ENCODE measurements at places on chromosomes 3 and 15. TPM values are rescaled to one million over a fixed set of nuclear protein-coding genes. Genes with fewer than 3 reads are reported as not detected.
A peak's percentile ranks its signal among the peaks of the same experiment; 100 is the strongest.

DNA sequence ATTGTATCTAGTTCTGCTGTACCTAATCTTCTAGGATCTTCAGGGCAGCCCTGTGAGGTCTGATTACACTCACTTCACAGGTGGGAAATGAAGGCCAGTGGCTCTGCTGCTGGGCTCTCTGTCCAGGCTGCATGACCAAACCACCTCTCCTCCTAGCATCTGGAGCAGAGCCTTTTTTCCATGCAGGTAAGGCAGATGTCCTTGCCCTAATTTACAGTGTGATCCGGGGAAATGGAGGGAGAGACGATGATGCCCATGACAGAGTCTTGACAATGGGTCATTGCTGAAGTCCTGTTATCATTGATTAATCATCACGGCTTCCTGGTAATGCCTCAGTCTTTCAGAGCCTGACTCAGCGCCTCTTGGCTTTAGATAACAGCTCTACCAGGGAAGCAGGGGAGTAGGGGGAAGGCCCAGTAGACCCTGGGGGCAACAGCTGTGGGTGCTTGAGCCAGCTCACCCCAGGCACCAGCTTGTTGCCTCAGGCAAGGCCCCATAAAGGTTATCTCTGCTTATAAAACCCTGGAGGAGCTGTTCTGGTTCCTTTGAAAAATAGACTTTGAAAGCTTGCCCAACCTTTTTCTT lies 153.4 kb downstream of the GABRG3 start:
- DNase-seq: peak; percentile 59

GRCh38 chr3:105967117-105967516 lies 98.3 kb upstream of the CBLB start:
- peak; percentile 34 for DNase-seq

GRCh38 chr3:33380653-33381052 lies 59.6 kb downstream of the UBP1 start:
- DNase-seq: no peak

GRCh38 chr3:12954891-12955650 lies 113.7 kb upstream of the RPL32 start:
- peak; percentile 69 for DNase-seq

DNA sequence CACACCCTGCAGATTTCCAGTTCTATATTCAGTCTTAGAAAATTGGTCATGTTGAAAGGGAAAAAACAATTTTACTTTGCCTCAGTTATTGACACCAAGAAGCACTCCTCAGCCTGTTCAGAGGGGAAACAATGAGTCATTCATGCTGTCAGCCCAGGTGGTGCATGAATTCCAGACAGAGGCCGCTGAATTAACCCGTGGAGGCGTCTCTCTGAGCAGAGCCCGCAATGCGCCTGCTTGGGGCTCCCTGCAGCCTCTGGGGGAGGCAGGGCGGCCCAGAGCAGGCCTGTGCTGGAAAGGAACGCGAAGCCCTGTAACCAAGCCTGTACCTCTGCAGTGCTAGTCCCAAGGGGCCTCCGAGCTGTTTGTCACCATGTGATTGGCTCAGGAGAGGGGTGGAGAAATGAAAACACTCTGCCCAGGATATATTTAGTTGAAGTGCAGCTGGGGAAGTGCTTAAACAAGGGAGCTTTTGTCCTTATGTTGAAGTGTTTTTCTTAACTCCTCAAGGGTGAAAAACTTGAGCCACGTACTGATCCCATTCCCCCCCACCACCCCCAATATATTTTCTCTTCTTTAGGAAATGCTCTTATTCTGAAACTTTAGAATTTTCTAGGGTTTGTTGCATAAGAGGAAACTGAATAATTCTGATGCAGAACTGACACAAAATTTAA lies 68.3 kb upstream of the CHD2 start:
- DNase-seq: peak; percentile 98

GRCh38 chr15:78195735-78196201 lies 38.6 kb downstream of the ACSBG1 start:
- DNase-seq: peak; percentile 32

GRCh38 chr15:87681104-87681503 lies 575.4 kb downstream of the NTRK3 start:
- DNase-seq: no peak

- DNase-seq: no peak
Measured at GRCh38 chr3:113271594-113272384, 60.4 kb downstream of the BOC start.

The NTRK3 gene
- 24.1 TPM for total RNA-seq

GRCh38 chr3:5149306-5149880 lies 27.3 kb downstream of the ARL8B start:
- DNase-seq: no peak

The CFAP44 gene
- 10.1 TPM for total RNA-seq

The CAPN3 gene
- total RNA-seq: 5.5 TPM

The NUP210 gene
- total RNA-seq: 1.9 TPM

- DNase-seq: no peak
Measured at GRCh38 chr3:3080309-3080708, 29.9 kb downstream of the IL5RA start.

DNA sequence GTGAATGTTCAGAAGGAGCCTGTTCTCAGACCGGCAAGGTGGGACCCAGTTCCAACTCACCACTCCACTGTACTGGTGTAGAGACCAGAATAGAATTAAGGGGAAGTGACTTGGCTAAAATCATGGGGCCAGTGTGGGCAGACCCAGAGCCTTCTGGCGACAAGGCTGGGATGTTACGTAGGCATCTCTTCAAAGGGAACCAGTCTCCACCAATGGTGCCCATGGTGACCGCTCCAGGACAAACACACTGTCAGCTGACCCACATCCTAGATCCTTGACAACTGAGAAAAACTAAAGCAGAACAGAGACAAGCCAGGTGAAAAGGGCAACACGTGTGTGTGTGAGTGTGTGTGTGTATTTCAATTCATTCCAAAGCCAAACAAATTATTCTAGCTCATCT lies 321.7 kb upstream of the FRG2C start:
- no peak for DNase-seq

The UBAP1L gene
- 2.2 TPM for total RNA-seq

GRCh38 chr3:138809500-138810256 lies 25.1 kb downstream of the PIK3CB start:
- no peak for DNase-seq

- DNase-seq: no peak
Measured at GRCh38 chr3:187072102-187072501, 67.2 kb downstream of the RPL39L start.

The CMTM8 gene
- total RNA-seq: not detected

- DNase-seq: no peak
Measured at GRCh38 chr3:98032904-98033303, 2.2 kb downstream of the GABRR3 start.

- no peak for DNase-seq
Measured at GRCh38 chr15:89805241-89806209, 9.1 kb downstream of the ANPEP start.

GRCh38 chr3:42502429-42503250 lies at the start of gene VIPR1:
TSS of gene VIPR1 (plus strand) at chr3:42502643. CDS start at chr3:42502736, 93 bp downstream.
- DNase-seq: peak; percentile 59

DNA sequence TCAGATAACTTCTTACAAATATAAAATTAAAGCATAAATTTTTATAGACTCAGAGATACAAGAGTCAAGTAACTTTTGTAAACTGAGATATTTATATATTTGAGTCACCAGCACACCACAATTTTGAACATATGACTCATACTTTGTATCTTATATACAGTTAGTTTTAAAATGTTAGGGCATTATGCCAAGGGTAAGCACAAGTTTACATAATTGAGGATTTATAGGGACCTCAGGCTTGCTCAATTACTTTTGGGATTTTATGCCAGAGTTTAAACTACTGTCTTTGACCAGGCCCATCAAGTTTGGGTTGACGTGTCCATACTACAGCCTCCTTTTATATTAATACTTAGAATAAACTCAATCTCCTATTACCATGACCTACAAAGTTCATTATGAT lies 7.4 kb upstream of the FGF7 start:
- DNase-seq: peak; percentile 72

DNA sequence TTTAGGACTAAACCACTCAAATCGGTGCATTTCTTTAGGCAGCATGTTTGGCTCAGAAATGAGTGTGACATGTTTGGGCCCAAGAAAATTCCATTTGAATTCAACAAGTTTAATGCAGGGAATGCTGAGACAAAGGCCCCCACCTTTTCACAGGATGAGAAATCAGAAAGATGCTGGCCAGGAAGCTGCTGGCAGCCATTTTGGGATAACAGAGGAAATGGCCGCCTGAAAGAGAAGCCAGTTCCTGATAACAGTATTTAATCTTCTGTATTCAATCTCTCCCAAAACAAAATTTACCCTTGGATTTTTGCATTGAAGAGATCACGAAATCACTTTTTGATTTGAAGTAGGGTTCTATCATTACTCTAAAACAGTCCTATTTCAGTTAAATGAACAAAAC lies 350.9 kb downstream of the SLC9A9 start:
- no peak for DNase-seq

DNA sequence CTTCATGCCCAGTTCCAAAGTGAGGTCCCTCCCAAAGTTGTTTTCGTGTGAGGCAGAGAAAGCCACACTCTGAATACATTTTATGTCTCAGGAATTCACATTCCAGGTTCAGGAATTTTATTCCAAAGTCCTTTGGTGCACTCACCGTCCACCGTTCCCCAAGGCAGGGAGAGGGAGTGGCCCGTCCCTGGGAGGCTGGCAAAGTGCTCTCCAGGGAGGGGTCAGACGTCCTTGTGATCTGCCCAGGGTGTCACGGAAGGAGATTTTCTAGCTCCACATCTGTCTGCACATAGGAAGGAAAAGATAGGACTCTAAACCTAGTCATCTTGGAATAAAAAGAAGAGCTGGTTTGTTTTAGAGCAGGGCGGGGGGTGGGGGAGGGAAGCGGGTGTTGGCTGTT lies 47.9 kb downstream of the KLF13 start:
- no peak for DNase-seq

- DNase-seq: no peak
Measured at GRCh38 chr15:79538527-79538926, 106.4 kb downstream of the MINAR1 start.

DNA sequence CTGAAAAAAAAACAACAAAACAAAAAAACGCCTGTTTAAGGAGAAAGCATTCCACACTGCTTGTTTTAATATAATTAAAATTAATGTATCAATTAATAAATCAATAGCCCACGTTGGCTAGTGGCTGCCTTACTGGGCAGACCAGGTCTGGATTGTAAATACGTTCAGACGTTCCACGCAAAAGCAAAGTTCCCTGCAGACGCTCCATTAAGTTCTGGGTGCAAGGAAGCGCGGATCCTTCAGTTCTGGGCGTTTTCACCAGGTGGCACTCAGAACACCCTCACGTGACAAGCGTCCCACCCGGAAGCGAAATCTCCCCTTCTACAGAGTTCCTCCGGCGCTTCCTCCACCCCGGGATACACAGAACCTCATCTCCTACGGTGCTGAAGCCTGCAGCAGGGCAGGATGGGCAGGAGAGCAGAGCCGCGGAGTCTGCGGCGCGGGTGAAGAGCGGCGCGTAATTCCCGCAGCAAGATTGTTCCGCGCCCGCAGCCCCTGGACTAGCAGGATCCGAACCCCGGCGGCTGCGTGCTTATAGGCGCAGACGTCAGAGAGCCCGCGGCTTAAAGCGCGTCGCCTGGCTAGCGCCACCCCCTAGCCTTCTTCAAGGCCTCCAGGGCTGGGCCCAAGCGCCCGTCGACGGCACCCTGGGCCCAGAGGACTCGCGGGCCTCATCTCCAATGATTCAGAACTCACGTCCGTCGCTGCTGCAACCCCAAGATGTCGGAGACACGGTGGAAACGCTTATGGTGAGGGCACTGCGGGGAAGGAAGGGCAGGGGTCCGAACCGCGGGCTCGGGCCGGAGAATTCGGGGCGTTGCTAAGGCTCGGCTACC lies at the start of gene SLC25A38:
Gene SLC25A38 (plus strand): TSS at position 326 of the 836 bp plus-strand sequence. CDS start 355 bp downstream, at position 681.
- peak; percentile 89 for DNase-seq

DNA sequence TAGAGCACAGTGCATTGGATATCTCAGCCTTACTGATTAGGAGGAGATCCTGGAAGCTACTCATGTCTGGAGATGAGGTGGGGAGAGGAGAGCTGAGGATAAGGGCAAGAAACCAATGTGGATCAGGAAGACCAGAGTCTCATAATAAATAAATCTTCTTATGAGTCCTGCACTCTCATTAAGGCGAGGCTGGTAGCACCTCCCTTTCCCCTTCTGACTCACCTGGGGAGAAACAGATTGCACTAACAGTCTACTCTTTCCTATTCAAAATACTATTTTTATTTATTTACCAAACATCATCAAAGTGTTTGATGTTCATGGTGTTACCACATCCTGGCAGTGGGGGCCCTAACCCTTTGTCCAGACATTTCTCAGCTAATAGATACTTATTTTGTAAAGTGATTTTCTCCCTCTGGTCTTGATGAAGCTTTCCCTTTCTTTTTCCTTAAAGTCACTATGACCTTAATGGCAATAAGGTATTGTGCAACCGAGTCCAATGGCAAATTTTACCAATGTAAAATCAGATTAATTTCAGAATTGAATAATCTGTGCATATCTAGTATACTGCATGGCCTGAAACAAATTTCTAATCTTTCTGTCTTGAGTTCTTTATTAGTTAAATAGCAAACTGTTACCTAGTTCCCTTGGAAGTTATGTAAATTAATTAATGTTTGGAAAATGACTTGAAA lies 81.1 kb downstream of the IQCH start:
- no peak for DNase-seq

The SHQ1 gene
- total RNA-seq: 17.1 TPM

DNA sequence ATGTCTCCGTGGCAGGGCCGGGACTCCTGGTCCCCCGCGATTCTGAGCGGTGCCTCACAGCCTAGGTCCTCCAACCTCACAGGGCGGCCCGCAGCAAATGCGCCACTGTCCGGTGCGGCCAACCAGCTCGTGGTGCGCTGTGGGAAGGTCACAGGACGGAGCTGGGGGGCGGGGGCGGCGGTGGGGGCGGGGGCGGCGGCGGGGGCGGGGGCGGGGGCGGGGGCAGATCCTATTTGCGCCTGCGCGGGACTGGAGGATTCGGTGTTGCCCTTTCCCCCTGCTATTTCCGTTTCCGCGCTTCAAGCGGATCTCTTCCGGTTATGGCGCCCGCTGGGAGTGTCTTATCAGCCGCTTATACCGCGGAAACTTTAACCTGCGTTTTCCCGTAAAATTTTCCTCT lies 106.7 kb upstream of the SNRPN start:
- peak; percentile 82 for DNase-seq

Measured in umbilical cord (tissue), 2 donors.